ENCODE measurements at places on chromosomes 11 and 22.

GRCh38 chr11:7522121-7522520 lies 8.3 kb downstream of the PPFIBP2 start:
- DNase-seq = no peak

- no peak for DNase-seq
Observed at GRCh38 chr11:62223095-62223494, 14.6 kb downstream of the SCGB2A1 start.

DNA sequence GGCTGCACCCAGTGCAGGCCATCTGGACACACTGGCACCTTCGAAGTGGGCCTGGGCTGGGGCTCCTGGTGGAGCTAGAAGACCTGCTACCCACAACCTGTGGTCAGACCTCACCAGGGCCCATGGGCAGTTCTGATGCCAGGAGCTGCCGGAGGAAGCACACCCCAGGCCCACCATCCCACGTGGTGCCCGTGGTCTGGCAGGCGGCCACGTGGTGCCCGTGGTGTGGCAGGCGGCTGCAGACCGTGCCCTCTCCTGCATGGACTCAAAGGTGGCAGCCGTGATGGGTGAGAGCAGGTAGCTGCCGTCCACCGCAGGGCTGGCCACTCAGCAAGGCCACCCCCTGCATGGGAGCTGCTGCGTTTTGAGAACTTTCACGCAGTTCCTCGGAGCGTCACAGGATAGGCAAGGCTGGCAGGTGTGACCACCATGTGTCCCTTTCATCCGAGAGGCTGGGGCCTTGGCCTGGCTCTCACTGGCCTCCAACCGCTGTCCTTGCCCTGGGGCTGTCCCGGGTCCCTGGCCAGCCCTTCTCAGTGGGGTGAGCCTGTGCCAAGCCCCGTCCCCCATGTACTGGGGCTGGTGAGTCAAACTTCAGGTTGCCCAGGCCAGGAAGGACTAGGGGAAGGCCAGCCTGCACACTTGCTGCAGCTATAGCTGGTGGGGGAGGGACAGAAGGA lies 3.9 kb upstream of the IL17REL start:
- no peak for DNase-seq

DNA sequence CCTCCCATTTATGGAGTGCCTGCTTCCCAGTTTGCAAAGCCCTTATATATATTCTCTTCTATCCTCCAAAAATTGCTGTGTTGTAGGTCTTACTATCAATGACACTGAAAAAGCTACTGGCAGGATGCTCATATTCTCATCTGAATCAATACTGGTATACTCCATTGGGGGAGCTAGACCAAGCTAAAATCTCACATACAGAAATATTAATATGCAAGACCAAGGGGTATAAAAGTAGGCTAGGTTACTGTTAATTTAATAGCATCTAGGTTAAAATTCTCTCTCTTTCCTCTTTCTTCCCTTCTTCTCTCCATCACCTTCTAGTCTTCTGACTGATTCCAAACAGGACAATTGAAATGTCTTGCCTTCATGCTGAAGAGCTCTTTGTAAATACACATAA lies 17.1 kb upstream of the BDNF start:
- no peak for DNase-seq

DNA sequence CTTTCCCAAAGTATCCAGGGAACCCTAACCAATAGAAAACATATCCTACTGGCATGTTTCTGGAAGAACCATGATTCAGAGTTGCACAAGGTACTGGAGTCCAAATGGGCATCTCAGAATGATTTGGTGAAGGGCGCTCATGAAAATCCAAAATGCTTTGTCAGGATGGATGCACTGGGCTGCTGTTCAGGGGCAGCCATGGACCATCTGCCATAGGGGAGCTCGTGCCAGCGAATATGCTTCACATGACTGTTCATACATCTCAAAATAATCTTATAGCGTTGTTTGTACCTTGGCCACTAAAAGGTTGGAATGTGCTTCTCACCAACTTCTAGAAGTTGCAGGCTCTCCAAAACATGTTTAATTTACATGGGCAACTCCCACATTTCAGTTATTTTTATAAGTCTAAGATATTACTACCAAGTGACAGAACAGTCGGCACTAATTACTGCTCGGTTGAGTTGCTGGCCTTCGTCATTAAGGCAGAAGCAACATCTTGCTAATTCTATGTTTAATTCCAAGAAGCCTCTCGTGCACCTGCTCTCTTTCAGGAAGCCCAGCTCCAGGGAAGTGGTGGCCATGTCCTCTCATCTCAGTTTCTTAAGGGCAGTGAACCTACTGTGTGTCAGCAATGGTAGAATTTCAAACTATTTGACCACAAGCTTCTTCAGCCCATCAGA lies 1497.7 kb downstream of the TBC1D22A start:
- DNase-seq = no peak

DNA sequence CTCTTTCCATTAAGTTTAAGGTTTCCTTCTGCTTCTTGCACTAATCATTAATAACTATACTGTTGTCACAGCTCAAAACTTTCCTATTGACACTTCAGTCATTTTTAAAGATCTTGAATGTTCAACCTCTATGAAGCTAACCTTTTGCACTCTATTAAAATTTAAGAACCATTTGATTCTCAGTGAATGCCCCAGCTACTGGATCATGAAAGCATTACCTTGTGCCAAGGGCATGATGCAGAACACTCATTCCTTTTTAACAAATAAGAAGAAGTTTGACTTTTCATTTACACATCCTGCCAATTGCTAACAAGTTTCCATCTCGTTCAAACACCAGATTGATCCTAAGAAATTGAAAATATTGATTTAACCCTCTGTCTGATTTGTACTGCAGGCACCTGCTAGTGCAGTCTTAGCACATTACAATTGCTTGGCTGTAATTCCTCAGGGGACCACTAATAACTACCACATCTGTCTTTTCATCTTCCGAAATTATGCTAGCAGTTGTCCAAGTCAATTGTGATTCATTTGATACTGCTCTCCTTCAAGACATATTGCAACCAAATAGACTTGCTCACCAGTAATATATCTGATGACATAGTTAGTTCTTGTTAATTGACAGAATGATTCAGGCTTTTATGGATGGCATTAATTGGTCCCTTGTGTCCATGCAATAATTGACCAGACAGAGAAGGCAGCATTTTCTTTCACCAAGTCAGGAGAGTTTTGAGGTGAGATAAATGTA lies 158.4 kb downstream of the TEAD1 start:
- no peak for DNase-seq

DNA sequence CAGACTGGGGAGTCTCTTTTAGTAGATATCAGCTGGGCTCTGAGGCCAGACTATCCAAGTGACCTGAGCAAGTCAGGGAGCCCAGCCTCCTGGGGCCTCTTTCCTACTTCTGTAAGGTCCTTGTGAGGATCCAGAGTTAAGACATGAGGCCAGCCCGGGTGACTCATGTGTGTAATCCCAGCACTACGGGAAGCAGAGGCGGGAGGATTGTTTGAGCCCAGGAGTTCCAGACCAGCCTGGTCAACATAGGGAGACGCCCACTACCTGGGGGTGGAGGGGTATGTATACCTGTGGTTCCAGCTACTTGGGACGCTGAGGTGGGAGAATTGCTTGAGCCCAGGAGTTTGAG lies 36.9 kb upstream of the POLA2 start:
- no peak for DNase-seq

DNA sequence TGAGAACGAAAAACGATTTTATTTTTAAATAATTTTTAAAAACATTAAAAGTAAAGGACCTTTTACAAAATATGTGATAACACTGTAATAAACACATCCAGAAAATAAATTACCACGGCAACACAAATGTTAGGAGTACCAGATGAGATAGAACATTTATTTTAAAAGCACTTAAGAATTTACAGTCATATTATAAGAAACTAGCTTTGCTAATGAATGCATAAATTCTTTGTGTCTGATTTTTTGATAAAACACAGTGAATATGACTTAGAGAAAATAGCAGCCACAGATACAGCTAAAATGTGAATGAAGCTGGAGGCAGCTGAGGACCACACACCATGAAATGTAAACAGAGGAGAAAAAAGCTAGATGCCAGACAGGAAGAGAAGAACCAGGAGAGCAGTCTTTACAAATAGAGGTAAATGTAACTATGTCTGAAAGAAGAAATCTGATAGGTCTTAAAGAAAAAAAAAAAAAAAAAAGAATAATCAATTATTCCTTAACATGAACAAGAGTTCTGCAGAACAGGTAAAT lies 14.6 kb downstream of the CCDC34 start:
- DNase-seq = no peak

DNA sequence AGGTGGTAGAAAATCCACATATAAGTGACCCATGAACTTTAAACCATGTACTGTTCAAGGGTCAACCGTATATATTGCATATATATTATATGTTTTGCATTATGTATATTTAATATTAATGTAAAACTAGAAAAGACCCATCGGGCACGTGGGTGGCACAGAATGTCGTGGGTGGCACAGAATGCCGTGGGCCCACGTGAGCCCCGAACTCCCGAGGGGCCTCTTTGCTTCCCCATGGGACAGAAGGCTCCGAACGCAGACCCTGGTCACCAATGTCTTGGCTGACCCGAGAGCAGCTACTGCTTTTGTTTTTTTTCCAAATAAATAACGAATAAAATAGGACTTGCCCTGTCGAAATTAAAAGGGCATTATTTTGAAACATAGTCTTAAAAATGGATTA lies 415.4 kb downstream of the BRD1 start:
- DNase-seq = no peak

DNA sequence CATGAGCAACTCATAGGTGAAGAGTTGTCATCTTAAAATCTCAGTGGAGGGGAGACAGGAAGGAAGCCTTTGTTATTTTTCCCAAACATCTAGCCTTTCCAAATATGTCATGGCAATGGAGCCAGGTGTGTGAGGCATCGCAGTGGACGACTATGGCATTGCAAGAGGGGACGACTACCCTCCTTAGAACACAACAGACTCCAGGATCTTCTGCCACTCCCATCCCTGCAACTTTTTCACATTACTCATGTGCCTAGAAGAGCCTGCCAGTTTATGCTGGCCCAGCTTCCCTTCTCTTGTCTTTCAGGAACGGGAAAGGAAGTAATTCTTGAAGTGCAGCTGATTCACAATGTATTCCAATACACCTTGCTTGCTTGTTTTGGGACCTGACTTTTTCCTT lies 1008.4 kb downstream of the OPCML start:
- DNase-seq = no peak

GRCh38 chr11:121451986-121452608 lies at the start of gene SORL1:
Gene SORL1, plus strand, starts transcription at chr11:121452314. Its CDS starts 18 bp downstream, at chr11:121452332.
- peak; percentile 62 for DNase-seq

- peak; percentile 41 for DNase-seq
Observed at GRCh38 chr11:76626921-76627401, 43.6 kb downstream of the LRRC32 start.

GRCh38 chr22:39419096-39419495 lies 19.5 kb downstream of the TAB1 start:
- no peak for DNase-seq

DNA sequence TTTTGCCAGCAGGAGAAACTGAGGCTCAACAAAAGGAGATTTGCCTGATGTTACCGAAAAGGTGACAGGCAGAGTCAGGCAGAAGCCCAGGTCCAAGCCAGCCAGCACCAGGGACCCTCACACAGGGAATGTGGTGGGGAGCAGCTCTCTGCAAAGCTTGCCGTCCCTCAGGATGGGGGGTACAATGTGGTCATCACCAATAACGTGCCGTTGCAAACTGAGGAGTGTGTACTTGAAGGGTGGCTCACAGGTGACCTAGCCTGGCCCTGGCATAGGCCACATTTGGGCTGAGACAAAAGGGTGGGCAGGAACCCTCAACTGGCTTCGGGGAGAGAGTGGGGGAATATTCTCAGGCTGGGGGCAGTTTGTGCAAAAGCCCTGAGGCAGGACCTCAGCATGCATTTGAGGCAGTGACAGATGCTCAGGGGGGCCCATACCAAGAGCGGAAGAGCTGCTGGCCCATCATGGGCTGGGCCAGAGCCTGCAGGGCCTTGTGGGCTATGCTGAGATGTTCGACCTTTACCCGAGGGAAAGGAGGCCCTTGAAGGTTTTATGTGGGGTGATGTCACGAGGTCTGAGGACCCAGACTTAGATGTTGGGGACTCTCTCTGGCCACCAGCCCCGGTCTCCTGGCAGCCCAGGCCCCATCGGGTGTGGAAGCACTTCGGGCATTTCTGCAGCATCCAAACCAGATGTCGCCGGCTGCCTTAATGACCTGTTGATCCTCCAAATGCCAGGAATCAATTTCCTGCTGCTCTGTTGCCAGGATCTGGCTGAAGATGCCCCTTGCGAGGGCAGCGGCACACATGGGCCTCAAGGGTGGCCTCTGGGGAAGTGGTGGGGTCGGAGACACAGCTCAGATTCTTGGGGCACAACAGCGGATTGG lies 57.4 kb upstream of the SHISAL1 start:
- DNase-seq = no peak

DNA sequence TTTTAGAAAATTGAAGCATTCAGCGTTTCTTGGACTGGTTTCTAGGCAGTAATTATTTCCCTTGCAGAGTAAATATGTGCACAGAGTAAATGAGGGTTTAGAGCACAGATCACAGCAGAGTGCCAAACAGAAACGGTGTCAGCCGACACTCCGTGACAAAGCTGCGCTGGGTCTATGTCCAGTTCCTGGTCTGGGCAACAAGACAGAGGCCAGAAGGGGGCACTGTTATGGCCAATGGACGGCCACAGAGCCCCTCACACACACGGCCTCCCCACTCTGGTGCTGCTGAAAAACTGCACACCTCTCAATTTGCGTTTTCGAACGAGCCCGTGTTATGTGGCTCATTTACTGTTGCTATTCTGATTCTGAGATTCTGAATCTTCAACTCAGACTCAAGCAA lies 180.7 kb downstream of the MPPED1 start:
- no peak for DNase-seq

DNA sequence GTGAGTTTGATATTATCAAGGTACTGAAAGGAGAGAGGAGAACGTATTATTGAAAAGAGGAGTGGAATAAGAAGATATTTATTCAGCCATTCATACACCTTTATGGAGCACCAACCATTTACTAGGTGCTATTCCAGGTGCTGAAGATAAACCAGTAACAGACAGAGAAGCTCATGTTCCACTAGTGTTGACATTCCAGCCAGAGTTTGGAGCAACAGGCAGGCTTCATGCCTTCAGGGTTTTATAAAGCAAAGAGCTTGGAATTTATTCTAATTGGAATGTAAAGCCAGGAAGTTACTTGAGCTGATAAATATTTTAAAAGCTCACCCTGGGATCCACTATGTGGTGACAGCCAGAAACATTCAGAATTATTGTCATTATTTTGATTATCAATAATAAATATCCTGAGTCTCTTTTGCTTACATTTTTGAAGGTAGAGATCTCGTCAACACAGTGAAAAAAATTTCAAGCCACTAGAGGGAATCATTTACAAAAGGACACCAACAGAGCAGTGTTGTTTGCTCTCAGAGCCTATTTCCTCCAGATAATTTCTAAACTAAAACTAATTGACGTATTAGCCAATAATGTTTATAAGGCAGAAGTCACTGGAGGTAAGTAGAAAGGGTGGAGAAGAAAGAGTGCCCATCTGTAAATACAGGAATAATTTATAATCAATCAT lies 172.0 kb downstream of the KCNA4 start:
- no peak for DNase-seq

- no peak for DNase-seq
Observed at GRCh38 chr11:2519517-2519861, 74.7 kb downstream of the KCNQ1 start.

DNA sequence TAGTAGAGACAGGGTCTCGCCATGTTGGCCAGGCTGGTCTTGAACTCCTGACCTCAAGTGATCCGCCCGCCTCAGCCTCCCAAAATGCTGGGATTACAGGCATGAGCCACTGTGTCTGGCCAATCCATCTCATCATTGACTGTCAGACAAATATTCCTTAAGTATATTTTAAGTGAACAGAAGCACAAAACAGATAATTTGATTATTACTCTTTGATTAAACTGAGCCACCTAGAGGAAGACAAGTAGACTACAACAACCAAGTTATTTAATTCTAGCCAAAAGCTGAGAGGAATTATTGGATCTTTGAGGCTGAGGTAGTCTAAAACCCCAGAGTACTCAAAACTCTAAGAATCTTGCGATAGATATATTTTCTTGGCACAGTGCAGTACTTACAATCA lies 1.2 kb downstream of the ACRV1 start:
- DNase-seq = no peak
